ENCODE measurements at places on chromosomes 12 and 14.
A peak's percentile ranks its signal among the peaks of the same experiment; 100 is the strongest.

DNA sequence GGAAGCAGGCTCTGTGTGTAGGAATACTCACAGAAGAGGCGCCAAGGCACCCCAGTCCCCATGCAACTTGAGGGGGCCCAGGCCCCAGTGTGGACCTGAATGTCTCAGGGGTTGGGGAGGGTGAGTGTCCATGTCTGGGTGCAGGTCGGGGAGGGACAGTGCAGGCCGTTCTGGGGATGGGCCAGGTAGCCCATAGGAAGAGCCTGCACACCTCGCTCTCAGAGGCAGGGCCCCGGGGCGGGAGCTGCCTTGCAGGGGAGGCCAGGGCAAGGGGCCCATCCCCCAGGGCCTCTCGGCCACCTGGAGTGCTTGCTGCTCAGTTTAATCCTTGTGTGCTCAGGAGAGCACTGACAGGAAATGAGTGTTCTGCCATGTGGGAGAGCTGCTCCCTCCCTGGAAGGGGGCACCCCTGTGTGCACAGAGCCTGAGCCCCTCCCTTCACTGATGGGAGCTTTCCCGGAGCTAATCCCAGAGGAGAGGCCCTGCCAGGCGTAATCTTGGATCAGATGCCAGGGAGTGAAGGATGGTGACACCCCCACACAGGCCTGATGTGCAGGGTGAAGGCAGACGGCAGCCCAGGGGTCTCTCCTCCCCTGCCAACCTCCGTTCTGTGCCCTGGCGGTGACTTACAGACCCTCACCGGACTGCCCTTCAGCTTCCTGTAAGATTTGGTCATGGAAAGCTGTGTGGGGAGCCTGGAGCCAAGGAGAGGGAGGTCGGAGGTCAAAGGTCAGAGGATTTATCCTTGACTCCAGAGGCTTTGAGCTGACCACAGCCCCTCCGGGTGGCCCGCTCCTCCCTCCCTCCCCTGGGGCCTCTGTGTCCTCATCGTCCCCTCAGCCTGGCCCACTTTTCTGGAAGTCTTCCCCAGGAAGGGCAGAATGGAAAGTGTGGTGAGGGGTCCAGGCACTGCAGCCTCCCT is 24.4 kb upstream of the FBRSL1 start:
- no peak for DNase-seq

DNA sequence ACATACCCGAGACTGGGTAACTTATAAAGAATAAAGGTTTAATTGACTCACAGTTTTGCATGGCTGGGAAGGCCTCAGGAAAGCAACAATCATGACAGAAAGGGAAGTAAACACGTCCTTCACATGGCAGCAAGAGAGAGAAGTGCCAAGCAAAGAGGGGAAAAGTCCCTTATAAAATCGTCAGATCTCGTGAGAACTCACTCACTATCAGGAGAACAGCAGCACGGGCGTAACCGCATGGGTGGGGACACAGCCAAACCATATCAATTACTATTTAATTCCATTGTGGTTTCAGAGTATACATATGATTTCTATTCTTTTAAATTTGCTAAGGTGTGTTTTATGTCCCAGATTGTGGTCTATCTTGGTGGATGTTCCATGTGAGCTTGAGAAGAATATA is 117.9 kb downstream of the SCAF11 start:
- no peak for DNase-seq

GRCh38 chr12:93572712-93573551 is 457 bp downstream of the SOCS2 start:
- DNase-seq, result no peak

DNA sequence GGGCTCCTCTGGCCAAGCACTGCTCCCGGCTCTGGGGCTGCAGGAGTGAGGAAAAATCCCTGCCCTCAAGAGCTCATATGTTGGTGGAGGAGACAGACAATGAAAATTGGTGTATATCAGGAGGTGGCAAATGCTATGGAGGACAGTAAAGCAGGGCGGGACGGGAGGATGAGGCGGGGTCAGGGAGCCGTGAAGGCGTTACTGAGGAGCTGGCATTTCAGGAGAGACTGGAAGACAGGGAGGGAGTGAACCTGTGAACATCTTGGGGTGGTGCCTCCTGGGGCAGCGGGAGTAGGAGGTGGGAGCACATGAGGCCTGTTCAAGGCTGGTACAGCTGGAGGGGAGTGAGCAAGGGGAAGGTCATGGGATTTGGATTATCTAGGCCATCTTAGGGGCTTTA is 26.6 kb downstream of the TSPAN9 start:
- DNase-seq, result no peak

- peak; percentile 6 for DNase-seq
These were observed 111.9 kb upstream of the CCDC175 start for GRCh38 chr14:59688224-59689170.

Measured in hematopoietic multipotent progenitor cell treated with erythropoietin and hydrocortisone succinate and interleukin-3 and kit ligand, for 17 days (in vitro differentiated cells).